Stimulated activated CD8-positive, alpha-beta memory T cell treated with anti-CD3 and anti-CD28 coated beads, Interleukin-4, amount 100 ng/mL, for 1 hour (primary cell): ENCODE measurements at places on chromosomes 7 and 10.

GRCh38 chr7:2488272-2488645, 12.1 kb upstream of the GRIFIN start:
- no peak for DNase-seq

- DNase-seq = no peak
Observed at GRCh38 chr10:53597835-53598251, 825.3 kb upstream of the MBL2 start.

DNA sequence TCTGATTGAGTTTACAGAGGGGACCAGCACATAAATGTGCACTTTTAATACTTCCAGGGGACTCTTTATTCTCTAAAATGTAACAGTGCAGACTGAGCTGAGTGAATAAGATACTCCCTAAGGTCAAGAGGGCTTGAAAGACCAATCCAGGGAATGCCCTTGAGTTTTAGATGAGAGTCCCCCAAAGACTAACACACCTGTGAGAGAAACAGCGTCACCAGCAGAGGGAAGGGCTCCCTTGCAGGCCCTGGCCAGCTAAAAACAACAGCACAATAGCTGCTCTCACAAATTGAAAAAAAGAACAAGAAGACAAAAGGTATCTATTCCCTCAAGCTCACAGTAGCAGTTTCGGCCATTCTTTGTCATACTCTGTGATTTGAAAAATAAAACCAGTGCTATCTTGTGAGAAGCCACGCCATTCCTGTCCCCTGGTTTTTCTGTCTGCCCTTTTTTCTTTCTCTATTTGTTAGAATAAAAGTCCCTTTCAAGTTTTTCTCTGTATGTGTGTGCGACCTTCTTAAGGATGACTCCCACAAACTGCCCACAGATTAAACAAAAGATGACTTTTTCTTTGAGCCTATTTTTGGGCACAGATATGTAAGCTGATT, 230.4 kb upstream of the BMPER start:
- DNase-seq = no peak

- DNase-seq = no peak
Observed at GRCh38 chr10:116653885-116654284, 33.1 kb downstream of the PNLIPRP2 start.

DNA sequence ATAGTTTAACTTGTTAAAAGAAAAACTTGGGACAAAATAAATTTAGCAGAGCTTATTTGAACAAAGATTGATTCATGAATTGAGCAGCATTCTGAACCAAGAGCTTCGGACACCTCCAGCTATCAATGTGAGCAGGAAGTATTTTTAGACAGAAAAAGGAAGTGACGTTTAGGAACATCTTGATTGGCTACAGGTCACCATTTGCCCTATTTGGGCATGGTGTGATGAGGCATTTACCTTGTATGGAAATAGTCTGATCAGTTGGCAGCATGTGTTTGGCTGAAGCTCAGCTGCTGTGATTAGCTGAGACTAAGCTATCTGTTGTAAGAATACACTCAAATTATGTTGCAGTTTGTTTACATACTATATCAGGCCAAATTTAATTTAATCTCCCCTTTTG, 185.1 kb downstream of the ATRNL1 start:
- no peak for DNase-seq

GRCh38 chr7:131948434-131949053, 392.1 kb upstream of the PODXL start:
- no peak for DNase-seq

DNA sequence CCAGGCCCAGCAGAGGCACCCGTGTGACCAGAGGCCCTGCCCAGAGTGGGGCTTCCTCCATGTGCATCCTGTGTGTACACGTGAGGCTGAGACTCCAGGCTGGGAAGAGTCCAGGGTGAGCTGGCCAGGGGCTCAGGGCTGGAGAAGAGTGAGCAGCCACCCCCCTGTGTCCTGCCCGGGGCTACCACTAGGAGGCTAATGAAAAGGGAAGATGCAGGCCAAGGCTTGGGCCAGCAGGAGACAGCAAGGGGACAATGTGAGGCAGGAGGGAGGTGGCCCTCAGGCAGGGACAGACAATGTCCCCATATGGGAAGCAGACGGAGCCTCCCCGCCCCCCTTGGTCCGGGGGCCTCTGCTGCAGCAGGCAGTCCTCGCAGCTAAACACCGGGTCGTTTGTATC, 102.0 kb downstream of the HIF1AN start:
- DNase-seq = no peak

GRCh38 chr10:74963549-74963948, 137.1 kb downstream of the KAT6B start:
- DNase-seq = no peak

GRCh38 chr7:35707422-35707821, 12.5 kb upstream of the HERPUD2 start:
- DNase-seq = no peak

DNA sequence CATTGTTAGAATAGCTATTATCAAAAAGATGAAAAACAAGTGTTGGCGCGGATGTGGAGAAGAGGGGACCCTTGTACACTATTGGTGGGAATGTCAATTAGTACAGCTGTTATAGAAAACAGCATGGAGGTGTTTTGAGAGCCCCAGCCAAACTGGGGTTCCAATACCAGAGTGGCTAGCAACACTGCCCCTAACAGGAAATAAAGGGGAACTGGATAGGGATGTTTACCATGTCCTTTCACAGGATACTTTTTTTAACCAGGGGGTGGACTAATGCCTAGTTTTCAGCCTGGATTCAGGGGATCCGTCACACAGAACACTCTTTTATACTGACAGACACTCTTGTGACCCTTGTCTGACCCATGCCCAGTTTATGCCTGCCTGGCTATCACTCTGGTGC, 6.9 kb upstream of the GSTK1 start:
- no peak for DNase-seq
